ENCODE measurements at places on chromosomes 1 and 21.
A peak's percentile ranks its signal among the peaks of the same experiment; 100 is the strongest.

DNA sequence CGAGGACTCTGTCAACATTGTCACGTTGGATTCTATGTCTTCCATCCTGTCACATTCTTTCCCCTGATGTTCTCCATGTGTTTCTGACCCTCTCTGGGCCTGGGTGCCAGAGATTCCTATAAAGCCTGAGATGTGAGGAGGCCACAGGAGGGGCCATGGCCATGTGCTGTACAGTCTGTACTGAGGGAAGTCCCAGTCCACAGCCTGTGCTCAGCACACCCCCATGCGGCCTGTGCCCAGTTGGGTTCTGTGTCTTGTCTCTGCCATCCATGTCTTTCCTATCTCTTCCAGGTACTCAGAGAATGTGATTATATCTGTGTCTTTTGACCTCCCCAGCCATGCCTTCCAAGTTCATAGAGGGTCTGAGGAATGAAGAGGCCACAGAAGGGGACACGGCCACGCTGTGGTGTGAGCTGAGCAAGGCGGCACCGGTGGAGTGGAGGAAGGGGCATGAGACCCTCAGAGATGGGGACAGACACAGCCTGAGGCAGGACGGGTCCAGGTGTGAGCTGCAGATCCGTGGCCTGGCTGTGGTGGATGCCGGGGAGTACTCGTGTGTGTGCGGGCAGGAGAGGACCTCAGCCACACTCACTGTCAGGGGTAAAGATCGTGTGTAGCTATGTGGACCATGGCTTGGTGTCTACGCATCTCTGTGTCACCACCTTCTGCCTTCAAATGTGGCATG is 86.1 kb downstream of the OBSCN start:
- no peak for DNase-seq

- no peak for DNase-seq
Observed at GRCh38 chr1:206872139-206872538, 6.7 kb downstream of the IL20 start.

DNA sequence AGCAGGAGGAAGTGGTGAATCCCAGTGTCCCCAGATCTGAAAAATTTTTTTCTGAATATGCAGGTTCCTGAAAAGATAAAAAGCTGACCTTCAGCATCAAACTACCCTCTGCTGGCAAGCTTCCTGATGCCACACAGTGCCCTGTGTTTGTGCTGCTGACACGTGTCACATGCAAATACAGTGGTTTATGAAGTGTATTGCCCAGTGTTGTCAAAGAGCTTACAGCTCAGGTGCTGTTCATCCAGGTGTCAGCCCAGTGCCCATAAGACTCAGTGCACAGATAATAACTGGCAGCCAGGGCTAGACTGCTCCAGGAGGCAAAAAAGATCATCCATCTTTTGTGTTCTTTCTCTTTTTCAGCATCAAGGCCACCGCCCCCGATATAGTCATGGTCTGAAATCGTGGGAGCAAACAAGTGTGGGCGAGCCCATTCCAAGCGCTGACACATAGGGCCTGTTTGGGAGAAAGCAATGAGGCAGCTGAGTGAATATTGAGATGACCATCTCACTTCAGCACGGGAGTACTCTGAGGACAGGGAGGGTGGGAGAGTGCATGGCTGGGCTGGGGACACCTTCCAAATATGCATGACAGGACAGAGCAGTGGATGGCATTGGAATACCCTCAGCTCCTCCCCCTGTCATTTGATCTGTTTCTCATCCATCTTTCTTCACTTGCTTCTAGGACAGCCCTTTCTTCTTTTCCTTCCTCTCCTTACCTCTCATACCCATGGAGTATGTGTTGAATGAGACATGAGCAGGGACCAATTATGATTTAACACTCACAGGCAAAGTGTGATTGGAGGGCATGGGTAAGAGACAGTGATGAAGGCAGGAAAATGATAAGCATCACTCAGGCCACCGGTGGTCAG is 6.4 kb upstream of the KCNK1 start:
- DNase-seq, result no peak

DNA sequence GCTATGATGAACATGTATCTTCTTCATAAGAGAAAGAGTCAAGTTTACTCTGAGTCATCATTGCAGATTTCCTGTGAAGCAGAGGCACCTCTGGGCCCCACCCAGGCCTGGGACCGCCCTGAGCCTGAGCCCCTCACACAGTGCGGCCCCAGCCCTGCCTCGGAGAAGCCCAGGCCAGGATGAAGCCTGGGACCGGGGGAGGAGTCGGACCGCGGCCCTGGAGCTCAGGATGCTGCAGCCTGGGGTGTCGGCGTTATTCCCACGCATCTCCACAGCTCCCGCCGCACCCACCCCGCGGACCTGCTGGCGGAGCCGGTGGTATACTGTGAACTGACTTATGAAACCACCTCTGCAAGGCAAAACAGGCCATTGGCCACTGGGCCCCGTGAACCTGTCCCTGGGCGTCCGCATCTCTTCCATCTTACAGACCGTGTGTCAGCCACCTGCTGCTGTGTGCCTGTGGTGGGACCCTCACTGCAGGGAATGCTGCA is 2.4 kb upstream of the COL6A1 start:
- DNase-seq, result no peak

DNA sequence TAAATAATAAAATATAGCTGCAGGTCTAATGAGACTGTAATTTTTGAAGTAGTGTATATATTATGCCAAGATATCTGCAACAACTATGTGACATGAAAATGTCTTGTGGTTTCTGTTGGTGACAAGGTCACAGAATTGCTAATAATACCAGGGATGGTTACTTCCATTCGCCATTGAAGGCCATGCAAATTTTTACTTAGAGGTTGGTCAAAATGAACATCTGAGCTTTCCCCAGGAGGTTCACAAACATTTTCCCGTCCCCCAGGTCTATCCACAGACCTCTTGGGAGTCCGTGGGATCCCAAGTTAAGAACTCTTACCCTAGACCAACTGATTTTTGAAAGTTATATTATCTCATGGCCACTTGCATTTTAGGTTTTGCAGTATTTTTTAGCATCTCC is 62.7 kb downstream of the BCL9 start:
- DNase-seq, result no peak

DNA sequence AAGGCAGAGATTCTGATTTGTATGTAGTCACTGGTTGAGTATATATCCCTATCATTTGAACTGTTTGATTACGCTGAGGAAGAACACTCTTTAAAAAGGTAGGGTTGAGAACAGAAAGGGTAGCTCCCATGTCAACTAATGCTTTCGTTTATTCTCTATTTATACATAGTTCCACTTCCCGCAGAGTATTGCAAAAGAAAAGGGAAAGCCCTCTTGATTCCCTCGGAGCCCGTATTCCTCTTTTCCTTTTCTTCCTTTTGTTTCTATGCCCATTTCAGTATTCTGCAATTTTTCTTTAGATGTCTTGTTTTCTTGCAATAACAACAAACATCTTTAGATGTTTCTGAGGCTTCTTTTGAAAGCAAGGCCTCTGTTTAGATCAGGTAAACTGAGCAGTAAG is 78.2 kb downstream of the DNTTIP2 start:
- no peak for DNase-seq

GRCh38 chr1:94688646-94689045 is 131.5 kb upstream of the SLC44A3 start:
- DNase-seq, result no peak

- peak; percentile 68 for DNase-seq
Observed at GRCh38 chr1:86913399-86913895, 479 bp downstream of the SELENOF start.

- DNase-seq, result peak; percentile 85
Observed at GRCh38 chr1:186082235-186082937, 292.7 kb downstream of the TPR start.

DNA sequence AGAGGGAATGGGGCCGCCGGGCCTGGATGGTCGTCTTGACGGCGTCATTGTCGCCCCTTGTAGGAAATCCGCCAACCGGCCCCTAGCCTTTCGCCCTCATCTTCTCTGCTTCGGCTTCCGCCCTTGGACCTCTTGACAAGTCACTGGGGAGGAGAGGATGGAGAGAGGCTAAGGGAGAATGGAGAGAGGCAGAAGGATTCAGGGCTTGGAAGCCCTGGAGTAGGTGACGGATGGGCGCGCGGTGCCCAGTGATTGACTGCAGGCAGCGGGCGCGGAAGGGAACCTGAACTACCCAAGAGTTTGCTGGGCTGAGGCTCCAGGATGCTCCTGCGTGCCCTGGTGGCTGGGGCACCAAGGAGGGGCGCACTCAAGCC is 651 bp downstream of the PDE4B start:
- no peak for DNase-seq

DNA sequence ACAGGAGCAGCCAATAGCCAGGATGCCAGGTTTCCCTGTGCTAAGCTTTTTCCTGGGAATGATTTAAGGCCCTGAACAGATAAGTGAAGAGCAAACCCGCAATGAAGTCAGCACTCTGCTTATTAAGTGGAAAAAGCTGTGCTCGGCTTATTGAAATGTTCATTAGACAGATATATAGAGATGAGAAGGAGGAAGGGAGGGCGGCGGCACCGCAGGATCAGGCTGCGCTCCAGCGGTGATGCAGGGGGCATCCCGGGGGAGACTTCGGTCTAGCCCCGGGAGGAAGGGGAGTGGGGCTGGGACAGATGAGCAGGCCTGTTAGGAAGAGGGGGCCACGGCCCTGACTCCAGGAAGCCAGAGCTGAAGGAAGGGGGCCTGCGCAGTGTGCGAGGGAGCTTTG is 115.0 kb downstream of the TMEM53 start:
- DNase-seq, result no peak

GRCh38 chr1:50346621-50347020 is 76.6 kb downstream of the DMRTA2 start:
- DNase-seq, result no peak

DNA sequence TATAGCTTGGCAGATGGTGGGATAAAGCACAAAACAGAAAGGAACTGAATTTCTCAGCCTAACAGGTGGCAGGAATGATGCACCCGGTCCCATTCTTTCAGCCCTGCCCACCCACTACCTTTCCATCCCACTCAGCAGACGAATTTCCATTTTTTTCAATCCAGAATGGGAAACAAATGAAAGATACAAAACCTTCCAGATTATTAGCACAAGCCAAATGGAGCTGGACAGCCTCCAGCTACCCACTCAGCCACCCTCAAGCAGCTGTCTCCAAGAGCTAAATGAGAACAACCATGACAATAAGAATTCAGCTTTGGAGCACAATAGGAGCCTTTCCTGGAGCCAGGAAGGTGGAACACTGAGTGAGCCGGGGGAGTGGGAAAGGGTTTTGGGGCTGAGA is 96.3 kb upstream of the ST6GALNAC5 start:
- DNase-seq, result no peak

- peak; percentile 54 for DNase-seq
Observed at GRCh38 chr21:39137248-39138178, 45.7 kb downstream of the PSMG1 start.

- no peak for DNase-seq
Observed at GRCh38 chr1:175521249-175522040, 221.9 kb downstream of the TNR start.

DNA sequence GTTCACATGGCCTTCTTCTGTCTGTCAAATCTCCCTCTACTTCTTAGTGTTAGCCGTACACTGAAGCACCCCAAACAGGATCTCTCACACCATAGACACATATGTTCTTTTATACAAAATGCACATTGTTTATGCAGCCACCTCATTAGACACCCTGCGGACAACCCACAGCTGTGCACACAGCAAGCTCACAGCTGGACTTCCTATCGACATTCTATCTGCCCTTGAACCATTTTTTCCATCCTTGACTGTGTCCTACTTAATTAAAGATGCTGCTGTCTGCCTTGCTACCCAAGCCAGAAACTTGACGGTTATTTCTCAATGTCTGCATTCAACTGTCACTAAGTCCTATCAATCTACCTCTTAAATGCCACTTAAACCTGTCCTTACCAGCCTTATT is 3.2 kb upstream of the ZBTB21 start:
- no peak for DNase-seq

GRCh38 chr1:7572654-7573152 is 198.4 kb upstream of the VAMP3 start:
- no peak for DNase-seq

DNA sequence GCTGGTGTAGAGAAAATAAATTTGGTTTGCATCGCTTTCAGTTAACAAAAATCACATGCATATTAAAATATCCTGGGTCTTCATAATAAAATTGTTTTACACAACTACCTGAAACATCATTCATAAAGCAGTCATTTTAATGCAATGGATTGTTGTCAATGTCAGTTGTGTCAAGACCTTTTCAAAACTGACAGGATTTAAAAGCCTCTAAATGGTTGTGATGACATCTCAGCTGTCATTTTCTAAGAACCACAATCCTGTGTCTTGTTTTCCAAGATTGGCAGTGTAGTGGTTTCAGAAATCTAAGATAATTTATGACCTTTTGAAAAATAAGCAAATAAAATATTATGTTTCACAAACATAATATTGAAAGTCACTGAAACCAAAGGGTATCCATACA is 42.0 kb downstream of the RGS21 start:
- DNase-seq, result no peak

DNA sequence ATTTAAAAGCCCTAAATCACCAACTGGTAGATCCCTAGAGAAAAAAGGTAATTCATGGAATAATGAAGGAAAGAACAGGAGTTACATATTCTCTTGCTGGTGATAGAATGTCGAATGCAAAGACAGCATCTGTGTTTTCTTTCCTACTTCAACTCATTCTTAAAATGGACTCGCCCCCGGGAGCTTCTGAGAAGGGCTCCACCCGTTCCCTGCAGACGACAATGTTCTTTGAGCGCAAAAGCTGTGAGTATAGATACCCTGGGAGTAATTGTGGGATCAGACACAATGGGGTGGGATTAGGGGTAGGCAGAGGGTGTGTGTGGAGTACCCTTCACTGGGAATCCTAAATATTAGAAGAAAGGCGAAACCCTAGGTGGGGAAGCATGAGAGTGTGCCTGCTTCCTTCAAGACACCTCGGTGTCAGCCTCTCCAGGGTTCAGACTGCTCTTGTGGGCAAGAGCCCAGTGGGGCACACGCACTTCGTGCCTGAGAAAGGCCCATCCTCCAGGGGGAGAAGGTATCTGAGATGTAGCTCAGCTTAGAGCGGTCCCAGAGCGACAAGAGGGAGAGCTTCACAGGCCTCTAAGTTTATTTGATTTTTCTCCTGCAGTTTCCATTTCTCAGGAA is 123.3 kb upstream of the DPYD start:
- no peak for DNase-seq

GRCh38 chr1:70990469-70991253 is 57.0 kb downstream of the PTGER3 start:
- no peak for DNase-seq

DNA sequence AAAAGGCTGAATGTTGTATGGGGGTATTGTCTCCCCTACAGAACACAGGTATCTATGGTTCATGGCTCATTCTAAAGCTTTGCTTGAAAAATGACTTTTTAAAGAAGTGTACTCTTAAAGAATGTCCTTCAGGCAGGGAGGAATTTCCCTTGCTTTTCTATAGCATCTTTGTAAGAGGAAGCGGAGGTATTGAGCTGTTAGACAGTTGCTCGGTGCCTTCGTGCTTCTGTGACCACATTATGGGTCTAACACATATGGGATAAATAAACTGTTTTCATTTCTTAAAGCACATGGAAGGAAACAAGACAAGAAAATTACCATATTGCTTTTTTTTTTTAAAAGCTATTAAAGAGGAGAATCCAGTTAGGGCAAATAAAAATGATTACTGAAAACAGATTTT is 182.9 kb downstream of the NTNG1 start:
- no peak for DNase-seq

Measured in hepatocyte (in vitro differentiated cells).